ENCODE measurements at places on chromosomes 16 and 17.

DNA sequence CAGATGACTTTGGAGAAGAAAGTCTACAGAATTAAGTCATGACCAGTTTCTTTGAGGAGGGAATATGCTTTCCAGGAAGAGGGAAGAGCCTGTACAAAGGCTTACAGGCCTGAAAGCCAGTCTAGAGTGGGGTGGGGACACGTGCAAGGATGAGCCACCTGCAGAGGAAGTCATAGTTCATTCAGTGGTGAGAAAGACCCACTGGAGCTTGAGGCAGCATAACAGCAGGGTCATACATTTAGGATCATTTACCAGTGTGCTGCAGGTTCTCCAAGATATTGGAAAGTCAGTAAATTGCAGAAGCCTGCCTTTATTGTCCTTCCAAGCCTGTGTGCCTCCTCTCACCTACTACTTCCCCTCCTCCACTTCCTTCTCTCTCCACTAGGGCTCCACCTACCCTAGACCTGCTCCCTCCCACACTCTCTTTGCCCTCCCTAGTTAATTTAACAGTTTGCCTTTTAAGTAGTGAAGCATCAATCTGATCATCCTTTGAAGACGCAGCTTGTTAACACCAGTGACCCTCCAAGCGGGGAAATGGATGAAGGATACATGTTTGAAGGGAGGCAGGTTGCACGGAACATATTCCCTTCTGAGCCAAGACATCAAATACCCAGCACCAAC is 40.2 kb downstream of the CDRT15 start:
- DNase-seq, result no peak

DNA sequence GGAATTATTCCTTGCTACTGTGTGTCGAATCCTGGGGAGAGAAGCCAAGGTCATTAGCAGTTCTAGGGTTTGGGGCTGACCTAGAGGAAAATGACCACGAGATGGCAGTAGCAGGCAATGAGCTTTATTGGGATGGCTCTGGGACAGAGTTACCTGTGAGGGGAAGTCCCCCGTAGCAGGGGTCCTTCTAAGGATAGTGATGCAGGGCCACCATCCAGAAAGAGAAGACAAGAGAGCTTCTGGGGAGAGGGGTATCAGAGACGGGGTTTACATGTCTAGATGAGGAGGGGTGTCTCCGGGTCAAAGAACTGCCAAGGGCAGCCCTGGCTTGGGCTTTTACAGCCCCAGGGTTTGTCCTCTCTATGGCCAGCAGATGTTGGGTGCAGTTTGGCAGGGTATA is 6.4 kb upstream of the GGT6 start:
- DNase-seq, result no peak

- no peak for DNase-seq
Measured at GRCh38 chr17:49842371-49842770, 5.5 kb downstream of the TAC4 start.

- no peak for DNase-seq
Measured at GRCh38 chr17:80815151-80815681, 176.4 kb upstream of the CHMP6 start.

DNA sequence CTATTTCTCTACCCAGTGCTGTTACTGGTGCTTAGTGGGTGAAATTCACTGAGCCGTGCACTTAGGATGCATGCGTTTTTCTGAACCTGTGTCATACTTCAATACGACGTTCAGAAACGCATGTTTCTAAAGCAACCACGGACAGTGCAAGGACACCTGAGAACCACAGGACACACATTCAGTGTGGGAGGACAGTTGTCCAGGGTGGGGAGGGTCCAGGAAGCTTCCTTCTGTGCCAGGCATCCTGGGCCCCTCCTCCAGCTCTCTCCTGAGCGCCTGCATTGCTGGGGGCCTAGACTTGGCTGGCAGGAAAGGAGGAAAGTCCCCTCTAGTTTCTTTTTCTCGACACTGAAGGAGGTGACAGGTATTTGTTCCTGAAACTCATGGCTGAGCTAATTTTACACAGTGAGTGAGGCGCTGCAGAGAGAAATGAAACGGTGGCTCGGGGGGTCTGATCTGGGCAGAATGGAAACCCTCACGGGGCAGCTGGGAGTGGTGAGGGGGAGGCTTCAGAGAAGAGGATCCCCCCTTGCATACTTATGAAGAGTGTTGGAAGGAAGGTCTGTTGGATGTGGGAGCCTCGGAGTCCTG is 89.9 kb downstream of the IRF8 start:
- no peak for DNase-seq

- DNase-seq, result no peak
Measured at GRCh38 chr16:75254359-75254837, 3.0 kb upstream of the BCAR1 start.

GRCh38 chr16:74850027-74850426 is 75.4 kb upstream of the FA2H start:
- DNase-seq, result no peak

- DNase-seq, result no peak
Measured at GRCh38 chr16:31485571-31485970, 2.6 kb downstream of the SLC5A2 start.

DNA sequence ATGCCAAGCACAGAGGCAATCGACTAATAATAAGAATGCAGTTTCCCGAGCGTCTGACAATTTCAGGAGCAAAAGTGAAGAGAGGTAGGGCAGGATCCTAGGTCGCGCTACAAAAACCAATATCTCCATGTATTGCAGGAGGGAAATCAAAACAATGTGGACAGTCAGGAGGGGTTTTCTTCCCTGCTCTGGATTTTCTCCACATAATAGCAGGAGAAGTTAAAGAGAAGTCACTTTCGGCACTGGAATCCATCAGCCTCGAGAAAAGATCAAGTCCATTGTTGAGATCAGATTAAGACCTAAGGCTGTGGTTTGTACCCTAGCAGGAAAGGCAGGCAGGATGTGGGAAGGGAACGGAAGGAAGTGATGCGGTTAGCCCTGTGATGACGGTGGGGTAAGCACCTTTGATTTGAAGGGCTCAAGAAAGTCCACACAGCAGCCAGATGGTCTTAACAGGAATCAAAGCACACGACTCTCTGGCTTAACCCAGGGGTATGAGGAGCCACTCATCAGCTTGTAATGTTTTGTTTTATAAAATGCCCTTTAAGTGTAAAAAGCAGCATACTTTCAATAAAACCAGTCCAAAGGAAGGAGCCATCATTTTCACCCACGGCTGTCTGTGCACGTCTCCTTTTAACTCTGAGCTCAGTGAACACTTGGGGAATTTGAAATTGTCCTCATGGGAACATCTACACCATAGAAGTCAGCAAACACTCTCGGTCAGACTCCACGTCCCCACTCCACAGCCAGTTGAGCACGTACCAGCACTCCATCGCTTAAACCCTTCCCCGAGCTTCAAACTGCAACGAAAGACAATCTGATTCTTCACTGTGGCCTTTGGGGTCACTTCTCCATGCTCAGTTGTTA is 15.8 kb upstream of the AKTIP start:
- DNase-seq, result no peak

- no peak for DNase-seq
Measured at GRCh38 chr16:85017151-85017550, 5.8 kb upstream of the ZDHHC7 start.

Measured in NCI-H1048 (cell line).